ENCODE measurements at places on chromosomes 1 and 21.

GRCh38 chr1:160565564-160565963, 13.7 kb downstream of the CD84 start:
- no peak for DNase-seq

- DNase-seq = no peak
Observed at GRCh38 chr1:94888201-94888600, 38.7 kb downstream of the CNN3 start.

GRCh38 chr21:44701541-44701940, 4.6 kb downstream of the KRTAP10-12 start:
- DNase-seq = no peak

- DNase-seq = no peak
Observed at GRCh38 chr1:11379851-11380250, 99.1 kb upstream of the DISP3 start.

DNA sequence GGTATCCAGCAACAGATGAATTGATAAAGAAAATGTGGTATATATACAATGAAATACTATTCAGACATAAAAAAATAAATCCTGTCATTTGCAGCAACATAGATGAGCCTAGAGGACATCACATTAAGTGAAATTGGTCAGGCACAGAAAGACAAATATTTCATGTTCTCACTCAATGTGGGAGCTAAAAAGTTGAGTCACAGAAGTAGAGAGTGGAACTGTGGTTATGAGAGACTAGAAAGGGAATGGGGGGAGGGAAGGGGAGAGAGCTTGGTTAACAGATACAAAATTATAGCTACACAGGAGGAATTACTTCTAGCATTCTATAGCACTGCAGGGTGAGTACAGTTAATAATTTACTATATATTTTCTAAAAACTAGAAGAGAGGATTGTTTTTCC, 37.1 kb upstream of the SERPINC1 start:
- no peak for DNase-seq

GRCh38 chr1:248622570-248623001, 12.3 kb downstream of the OR2T11 start:
- peak; percentile 4 for DNase-seq
